ENCODE measurements at places on chromosomes 11 and 22.
A peak's percentile ranks its signal among the peaks of the same experiment; 100 is the strongest.

DNA sequence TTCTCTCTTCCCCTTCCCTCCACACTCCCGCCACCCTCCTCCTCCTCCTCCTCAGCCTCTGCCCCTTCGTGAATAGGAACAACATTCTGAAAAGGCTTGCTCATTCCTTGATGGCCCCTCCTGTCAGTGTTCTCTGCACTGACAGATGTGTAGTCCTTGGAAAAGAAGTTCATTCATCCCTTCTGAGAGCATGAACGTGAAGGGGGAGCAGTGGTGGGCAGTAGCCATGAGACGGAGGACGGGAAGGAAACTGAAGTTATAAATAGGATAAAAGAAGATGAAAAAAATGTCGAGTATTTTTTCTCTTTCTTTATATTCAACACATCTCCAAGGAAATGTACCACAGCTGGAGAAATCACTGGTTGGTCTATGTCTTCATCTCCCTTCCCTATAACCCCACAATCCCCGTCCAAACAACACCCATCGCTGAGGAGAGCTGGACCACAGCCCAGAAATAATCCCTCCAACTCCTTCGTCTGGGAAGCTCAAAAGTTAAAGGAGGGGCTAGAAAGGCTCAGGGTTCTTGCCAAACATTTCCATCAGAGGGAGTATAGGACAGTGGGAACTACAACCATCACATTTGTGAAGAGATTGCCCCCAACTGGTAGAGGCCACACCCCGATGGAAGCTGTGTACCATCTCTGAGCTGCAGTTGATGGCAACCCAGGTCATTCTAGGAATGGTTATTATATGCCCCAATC, 33.5 kb downstream of the ETS1 start:
- no peak for DNase-seq

- no peak for DNase-seq
These were observed 15.7 kb downstream of the SLN start for GRCh38 chr11:107696140-107696539.

DNA sequence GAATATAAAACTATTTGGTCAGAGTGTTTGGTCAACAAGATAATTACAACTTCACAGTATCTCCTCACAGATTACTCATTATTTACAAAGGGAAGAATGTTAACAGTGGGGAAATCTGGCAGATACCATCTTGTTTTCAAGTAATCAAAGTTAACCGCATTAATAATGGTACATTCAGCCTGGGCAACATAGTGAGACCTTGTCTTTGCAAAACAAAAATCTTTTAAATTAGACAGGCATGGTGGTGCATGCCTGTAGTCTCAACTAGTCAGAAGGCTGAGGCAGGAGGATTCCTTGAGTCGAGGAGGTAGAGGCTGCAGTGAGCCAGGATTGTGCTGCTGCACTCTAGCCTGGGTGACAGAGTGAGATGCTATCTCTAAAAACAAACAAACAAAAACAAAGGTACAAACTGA, 78.5 kb downstream of the ACER3 start:
- no peak for DNase-seq

GRCh38 chr22:22865311-22866072, 22.1 kb upstream of the IGLL5 start:
- no peak for DNase-seq

DNA sequence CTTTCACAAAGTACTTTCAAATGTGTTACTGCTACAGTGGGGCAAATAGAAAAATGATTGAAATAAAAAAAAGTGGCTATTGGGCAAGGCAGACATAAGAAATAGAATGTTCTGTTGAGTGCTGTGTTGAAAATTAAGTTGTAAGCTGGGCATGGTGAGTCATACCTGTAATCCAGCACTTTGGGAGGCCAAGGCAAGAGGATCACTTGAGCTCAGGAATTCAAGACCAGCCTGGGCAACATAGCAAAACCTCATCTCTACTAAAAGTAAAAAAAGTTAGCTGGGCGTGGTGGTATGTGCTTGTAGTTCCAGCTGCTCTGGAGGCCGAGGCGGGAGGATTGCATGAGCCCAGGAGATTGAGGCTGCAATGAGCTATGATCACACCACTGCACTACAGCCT, 26.9 kb upstream of the LDHA start:
- no peak for DNase-seq

DNA sequence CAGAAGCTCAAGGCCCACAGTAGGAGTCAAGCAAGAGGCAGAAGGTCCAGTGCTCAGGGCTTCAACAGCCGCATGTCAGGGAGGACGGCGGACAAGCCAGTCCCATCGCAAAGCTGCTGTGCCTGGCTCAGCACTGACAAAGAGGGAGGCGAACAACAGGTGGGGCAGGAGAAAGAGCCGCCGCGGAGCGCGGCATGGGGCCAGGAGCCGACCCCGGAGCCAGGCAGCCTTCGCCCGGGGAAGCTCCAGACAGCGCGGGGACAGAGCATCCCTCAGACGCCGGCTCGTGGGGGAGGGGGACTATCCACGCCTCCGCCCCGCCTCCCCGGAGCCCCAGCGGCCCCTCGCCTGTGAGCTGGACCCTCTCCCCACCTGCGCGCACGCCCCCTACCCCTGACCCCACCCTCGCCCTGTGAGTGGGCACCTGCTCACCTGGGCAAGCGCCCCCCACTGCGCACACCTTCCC, 369 bp downstream of the DHCR7 start:
- no peak for DNase-seq

- DNase-seq, result no peak
These were observed 16.2 kb upstream of the MUC5B start for GRCh38 chr11:1206391-1207271.

- no peak for DNase-seq
These were observed 21.1 kb downstream of the PHF21B start for GRCh38 chr22:44988671-44989070.

DNA sequence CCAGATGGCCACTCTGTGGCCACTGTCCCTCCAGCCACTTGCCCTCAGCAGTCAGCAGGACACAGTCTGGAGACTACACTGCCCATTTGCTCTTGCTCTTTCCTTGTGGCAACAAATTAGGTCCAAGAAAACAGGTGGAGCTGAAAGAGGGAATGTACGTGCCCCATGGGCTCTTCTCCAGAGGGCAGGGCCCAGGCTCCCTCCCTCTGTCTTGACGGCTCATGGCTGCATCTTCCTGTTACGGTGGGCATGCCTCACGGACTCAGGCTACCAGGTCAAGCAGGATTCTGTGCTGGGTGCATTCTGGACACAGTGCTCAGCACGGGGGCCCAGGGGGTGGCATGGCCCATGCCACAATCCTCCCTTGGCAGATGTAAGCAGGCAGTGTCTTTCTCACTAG, 71.3 kb downstream of the MED15 start:
- no peak for DNase-seq

GRCh38 chr11:120709808-120710207, 198.3 kb downstream of the GRIK4 start:
- no peak for DNase-seq

GRCh38 chr22:30838111-30838510, 130.5 kb downstream of the MORC2 start:
- no peak for DNase-seq

GRCh38 chr11:75380716-75381420, 18.4 kb upstream of the RPS3 start:
- DNase-seq, result peak; percentile 72

- DNase-seq, result no peak
These were observed 98.7 kb downstream of the WNT7B start for GRCh38 chr22:45878051-45878781.

DNA sequence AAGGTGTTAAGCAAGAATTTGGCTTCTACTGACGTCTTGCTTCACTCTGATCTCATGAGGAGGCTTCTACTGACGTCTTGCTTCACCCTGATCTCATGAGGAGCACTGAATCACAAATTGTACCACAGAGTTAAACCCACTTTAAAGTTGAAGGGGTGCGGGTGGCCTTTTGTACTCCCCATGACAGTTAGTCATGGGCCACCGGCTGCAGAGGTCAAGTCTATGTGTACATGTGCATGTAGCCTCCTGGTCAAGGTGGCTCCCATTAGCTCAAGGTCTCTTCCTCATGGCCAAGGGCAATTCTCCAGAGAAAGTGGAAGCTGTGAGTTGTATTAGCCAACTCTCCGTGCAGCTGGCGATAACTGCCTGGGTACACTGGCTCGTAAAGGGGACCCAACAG, 23.1 kb upstream of the FZD4 start:
- DNase-seq, result peak; percentile 6

- DNase-seq, result no peak
These were observed 666.5 kb downstream of the NTM start for GRCh38 chr11:132036746-132037466.

DNA sequence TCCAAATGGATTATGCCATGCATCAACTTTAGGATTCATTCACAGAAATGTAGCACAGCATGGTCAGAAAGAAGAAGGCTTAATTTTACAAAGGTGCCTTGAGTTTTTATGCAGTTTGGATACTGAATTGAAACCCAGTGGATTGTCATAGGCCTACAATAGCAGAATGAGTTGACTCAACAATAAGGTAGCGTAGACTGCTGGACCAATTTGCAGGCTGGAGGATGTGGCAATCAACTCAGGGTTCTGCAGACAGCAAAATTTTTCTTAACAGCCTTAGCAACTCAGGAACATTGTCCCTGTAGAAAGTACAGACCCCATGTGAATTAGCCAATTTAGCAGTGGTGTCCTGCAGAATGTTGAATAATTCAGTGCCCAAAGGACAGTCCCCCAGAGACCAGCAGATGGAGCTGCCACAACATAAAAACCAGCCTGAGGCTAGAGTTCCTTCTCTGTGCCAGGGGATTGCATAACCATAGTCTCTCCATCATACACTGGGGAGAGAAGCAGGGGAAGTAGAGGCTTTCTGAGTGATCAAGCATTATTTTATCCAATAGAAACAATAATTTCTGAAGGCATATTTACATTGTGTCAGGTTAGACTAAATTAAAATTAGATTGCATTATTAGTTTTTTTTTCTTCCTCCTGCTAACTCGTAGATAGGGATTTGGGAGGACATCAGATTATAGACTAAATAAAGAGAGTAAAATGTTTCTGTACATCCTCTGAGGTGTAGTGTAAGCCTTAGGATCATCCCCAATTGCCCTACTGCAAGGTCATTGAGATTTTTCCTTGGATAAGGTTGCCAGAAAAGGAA, 20.3 kb upstream of the MRPL17 start:
- DNase-seq, result peak; percentile 91

GRCh38 chr11:130638033-130638432, 189.6 kb downstream of the ADAMTS15 start:
- DNase-seq, result no peak

GRCh38 chr11:28323621-28324020, 215.4 kb downstream of the METTL15 start:
- no peak for DNase-seq

GRCh38 chr11:112280268-112281126, 19.8 kb upstream of the PLET1 start:
- peak; percentile 67 for DNase-seq

DNA sequence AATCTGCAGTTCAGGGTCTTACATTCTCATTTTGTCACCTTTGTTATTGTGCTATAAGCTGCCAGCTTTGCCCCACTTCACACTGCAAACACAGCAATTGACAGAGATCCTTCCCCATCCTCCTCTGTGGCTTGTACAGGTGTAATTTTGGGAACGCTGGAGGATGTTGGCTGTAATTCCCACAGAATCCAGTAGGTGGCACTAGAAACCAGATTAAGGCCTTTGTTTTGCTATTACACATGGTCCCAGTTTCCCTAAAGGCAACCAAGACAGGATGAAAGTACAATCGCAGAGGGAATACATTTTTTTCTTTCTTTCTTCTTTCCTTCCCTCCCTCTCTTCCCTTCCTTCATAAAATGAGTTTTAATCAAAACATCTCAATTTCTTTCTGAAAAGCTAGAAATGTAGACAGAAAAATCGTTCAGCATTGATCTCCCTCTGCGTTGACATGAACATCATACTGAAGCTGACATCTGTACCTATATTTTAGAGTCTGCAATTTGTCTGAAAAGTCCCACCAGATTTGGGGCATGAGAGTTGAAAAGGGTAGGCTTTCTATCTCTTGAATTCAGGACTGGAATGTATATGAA, 21.3 kb upstream of the NELL1 start:
- DNase-seq, result peak; percentile 76

- no peak for DNase-seq
These were observed 107.7 kb downstream of the SNX19 start for GRCh38 chr11:130808541-130808940.

DNA sequence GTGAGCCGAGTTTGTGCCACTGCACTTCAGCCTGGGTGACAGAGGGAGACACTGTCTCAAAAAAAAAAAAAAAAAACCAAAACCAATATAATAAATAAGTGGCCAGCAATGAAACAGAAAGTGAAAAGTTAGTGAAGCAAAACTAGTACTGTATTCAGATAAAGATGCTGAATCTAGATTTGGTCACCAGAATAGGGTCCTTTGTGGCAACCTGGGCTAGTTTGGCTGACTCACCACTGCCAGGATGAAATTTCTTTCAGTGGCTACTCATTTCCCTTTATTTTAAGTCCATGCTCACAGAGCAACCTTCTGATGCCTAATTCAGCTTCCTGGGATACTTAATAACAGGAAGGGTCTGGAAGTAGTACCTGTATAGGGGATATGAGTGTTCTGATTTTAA, 26.0 kb downstream of the LIMK2 start:
- DNase-seq, result peak; percentile 23

All from inflammatory macrophage treated with lipopolysaccharide for 1 hour (primary cell).